ENCODE measurements at places on chromosomes 12 and 14. TPM values are rescaled to one million over a fixed set of nuclear protein-coding genes. Genes with fewer than 3 reads are reported as not detected.

Gene OASL
- total RNA-seq: not detected

Gene SLC5A8
- total RNA-seq: not detected

Gene ANKRD52
- total RNA-seq: 9.6 TPM

Gene CD69
- total RNA-seq: 0.25 TPM

- no peak for DNase-seq
Observed at GRCh38 chr12:91813701-91814100, 331.9 kb downstream of the BTG1 start.

DNA sequence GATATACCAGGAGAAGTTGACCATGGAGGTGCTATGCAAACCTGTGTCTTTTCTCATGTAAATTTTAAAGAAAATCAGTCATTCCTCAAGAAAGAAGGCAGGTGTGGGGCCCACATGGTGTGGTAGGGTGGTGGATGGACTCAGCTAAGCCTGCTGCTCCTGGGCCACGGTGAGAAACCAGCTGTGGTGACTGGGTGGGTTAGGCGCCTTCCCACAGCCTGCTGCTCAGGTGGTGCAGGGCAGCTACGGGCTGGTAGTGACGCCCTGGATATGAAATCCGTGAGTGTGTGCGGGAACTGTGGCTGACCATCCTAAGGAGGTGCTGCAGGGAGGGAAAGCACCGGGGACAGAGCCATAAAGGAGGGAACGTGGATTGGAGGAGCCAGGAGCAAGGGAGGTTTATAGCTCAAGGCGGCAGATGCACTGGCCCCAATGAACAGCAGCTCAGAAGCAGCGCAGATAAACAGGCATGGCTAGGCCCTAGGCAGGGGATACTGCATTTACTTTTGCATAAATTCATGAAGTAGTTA lies 408.8 kb downstream of the FUT8 start:
- DNase-seq: no peak

- DNase-seq: no peak
Observed at GRCh38 chr12:43057566-43057965, 468.0 kb upstream of the PRICKLE1 start.

DNA sequence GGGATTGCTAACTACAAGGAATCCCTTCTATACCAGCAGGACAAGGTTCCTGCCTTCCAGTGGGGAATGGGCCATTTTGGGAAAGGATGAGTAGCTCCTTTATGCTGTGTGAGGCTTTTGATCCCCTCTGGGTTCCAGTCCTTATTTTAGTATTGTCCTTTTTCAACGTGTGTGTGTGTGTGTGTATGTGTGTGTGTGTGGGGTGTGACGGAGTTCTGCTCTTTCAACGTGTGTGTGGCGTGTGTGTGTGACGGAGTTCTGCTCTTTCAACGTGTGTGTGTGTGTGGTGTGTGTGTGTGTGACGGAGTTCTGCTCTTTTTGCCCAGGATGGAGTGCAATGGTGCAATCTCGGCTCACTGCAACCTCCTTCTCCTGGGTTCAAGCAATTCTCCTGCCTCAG lies 27.4 kb downstream of the RAB35 start:
- no peak for DNase-seq

DNA sequence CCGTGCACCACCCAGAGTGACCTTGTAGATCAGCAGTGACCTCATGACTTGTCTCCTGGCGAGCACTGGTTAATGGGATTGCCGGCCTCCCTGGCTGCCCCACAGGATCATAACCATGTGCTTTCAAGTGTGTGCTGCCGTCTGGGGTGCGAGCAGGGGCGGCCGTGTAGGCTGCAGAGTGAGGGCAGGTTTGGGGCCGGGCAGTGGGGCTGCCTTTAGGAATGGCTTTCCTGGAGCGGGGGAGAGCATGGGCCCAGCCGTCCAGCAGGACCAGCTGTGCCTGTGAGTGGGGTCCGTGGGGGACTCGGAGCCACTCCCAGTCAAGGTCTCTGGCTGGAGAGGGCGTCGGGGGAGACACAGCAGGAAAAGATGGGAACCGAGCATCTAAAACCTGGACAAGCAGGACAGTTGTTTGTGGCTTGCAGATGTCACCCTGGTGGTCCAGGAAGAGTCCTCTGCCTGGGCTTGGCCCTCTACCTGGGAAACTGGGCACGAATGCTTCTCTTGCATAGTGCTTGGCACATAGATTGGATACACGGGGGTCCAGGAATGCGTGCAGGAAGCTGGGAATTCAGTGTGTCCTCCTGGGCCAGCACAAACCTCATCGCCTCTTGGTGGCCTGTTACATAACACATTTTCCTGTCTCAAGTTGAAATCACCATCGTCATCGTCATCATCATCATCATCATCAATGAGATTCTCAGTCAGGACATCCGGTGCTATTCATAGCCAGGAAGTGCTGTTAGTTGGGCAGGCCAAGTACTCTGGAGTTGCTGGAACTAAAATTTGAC lies 96.0 kb downstream of the ADGRD1 start:
- DNase-seq: no peak

DNA sequence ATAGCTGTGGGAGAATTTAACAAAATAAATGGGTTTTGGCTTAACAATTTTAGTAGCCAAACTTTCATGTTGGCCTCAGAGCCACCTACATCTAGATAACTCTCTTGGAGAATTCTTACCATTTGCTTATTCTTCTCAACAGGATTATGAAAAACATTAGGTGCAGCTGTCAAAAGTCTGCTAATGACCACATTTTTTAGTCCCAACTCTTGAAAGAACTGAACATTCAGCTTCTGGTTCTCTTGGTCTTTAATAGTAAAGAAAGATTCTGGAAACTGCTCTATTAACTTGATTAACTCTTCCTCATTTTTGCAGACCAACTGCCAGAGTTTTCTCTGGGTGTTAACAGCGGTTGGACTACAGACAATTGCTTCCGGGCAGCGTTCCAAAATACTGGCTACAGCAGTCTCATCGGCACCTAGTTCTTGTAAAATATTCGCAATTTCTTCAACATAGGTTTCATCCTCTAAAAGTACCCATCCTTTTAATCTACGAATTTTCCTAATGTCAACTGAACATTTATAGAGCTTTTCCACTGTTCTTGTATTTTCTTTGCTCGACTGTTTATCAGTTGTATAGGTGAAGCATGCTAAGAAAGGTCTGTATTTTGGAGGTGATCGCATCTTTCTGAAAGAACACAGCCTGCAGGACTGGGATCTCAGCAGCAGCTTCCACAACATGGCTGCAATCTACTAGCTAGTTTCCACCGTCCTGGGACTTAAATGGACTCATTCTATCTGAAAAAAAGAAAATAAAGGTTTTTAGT lies 8.7 kb downstream of the MTERF2 start:
- peak; percentile 62 for DNase-seq

- peak; percentile 35 for DNase-seq
Observed at GRCh38 chr14:105885561-105886320, 359.4 kb downstream of the TMEM121 start.

- DNase-seq: no peak
Observed at GRCh38 chr14:56294128-56294527, 175.9 kb downstream of the PELI2 start.

- no peak for DNase-seq
Observed at GRCh38 chr12:102470945-102471344, 9.4 kb downstream of the IGF1 start.

GRCh38 chr14:52365071-52365470 lies 51.0 kb downstream of the PTGER2 start:
- DNase-seq: no peak
